ENCODE measurements at places on chromosomes 6 and 20.

DNA sequence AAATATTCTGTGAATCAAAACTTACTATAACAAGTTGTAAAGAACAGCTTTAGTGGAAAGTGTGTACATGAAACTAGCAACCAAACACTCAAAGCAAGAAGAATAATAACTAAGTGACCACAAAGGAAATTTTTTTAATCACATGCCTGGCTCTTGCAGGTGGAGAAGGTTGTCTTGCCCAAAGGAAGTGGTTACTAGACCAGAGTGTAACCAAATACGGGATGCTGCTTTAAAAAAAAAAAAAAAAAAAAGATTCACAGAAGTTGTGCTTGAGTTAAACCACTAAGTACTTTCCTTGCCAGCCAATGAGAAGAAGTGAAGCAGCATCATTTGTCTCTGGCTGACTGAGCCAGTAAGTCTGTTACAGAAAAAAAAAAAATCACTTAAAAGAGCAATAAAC lies 19.1 kb upstream of the HLA-DQB1 start:
- no peak for DNase-seq

- no peak for DNase-seq
Observed at GRCh38 chr6:81694207-81694606, 58.3 kb downstream of the TENT5A start.

GRCh38 chr6:83514866-83515466 lies 2.6 kb downstream of the PRSS35 start:
- no peak for DNase-seq

- no peak for DNase-seq
Observed at GRCh38 chr6:163036160-163036645, 308.4 kb downstream of the PACRG start.

DNA sequence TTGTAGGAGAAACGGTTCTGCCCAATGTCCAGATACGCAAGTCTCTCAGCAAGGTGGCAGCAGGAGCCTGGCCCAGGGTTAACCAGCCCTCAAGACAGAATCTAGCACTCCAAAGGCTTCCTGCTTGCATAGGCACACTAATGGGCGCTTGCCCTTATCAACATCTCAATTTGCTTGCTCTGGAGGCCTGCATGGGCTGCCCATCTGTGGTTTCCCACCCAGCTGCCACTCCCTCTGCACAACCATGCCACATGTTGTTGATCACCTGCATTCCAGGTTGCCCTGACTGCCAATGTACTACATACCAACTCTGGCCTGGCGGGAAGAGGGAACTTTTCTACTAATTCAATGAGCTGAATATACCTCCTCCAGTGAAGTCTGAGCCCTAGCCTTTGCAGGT lies 74.6 kb downstream of the ATG5 start:
- DNase-seq = no peak

GRCh38 chr6:95352064-95352795 lies 225.1 kb upstream of the MANEA start:
- DNase-seq = no peak

DNA sequence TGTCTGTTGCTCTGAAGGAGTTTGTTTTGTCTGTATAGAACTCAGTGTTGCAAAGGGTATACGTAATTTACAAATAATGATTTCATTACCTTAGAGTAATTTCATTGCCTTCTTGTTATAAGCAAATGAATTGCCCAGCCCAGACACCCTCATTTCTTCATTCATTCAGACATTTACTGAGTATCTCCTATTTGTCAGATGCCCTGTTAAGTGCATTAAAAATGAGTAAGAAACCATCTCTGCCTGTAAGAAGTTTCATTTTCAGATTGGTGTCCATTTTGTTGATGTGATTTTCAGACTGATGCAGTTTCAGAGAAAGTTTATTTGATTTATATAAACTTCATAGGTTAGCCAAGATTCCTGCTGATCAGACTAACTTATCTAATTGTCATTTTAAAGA lies 429.3 kb downstream of the PHF3 start:
- no peak for DNase-seq

GRCh38 chr6:6631053-6631452 lies 42.5 kb downstream of the LY86 start:
- DNase-seq = no peak

- no peak for DNase-seq
Observed at GRCh38 chr6:146359131-146359530, 184.5 kb upstream of the RAB32 start.

- no peak for DNase-seq
Observed at GRCh38 chr6:15517600-15517999, 145.2 kb downstream of the DTNBP1 start.

- DNase-seq = no peak
Observed at GRCh38 chr6:11869672-11870340, 91.2 kb upstream of the ADTRP start.

DNA sequence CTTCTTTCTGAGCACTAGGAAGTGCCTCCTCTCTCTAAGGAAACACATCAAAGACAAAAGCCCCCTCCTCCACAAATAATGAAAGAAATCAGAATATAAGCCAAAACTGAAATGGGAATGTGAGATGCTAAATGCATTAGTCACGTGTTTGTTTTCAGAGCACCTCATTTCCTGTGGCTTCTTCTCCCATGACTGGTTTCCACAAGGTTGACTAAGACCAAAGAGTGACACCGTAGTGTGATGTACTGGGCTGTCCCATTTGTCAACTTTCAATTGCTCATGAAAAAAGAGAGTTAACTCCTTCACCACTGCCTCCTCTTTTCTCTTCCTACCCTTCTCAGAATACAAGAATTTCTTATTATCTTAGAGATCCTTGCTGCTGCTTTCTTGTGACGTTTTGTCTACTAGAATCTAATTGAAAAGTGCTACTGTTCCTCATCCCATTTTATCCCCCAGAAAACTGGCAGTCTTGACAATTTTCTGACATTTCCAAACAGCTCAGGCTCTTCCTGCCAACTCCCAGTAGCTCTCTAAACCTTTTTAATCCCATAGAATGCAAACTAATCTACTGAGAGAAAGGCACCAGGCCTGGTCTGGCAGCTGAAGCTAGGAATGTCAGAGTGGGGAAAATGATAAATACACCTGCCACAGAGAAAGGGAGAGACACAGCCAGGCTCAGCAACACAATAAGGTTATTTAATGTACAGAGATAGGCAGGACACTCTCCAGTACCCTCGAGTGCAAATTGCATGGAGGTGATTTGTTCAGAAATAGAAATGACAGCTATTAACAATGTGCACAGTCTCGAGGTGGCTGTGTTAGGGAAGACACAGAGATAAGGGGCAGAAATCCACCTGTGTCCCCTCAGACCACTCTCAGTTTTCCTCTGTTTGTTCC lies 671.7 kb upstream of the NRSN1 start:
- no peak for DNase-seq

DNA sequence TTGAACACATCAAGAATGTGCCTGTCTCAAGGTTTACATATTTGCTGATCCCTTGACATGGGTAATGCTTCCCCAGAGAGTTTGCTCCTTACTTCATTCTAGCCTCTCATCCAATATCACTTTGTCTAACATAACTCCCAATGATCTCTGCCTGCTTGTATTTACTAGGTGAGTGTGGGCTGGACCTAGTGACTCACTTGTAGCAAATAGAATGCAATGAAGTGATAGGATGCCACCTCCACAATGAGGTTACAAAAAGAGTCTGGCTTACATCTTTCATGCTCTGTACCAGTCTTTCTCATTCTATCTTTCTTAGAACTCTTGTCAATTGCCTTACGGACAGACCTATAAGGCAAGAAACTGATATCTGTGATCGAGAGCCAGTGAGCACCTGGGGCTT lies 44.9 kb upstream of the TMEM200A start:
- DNase-seq = no peak

- DNase-seq = no peak
Observed at GRCh38 chr6:33404884-33405283, 5.9 kb upstream of the PHF1 start.

- no peak for DNase-seq
Observed at GRCh38 chr6:112804638-112805330, 457.7 kb downstream of the RFPL4B start.

GRCh38 chr20:13831476-13831875 lies 46.6 kb downstream of the NDUFAF5 start:
- no peak for DNase-seq

DNA sequence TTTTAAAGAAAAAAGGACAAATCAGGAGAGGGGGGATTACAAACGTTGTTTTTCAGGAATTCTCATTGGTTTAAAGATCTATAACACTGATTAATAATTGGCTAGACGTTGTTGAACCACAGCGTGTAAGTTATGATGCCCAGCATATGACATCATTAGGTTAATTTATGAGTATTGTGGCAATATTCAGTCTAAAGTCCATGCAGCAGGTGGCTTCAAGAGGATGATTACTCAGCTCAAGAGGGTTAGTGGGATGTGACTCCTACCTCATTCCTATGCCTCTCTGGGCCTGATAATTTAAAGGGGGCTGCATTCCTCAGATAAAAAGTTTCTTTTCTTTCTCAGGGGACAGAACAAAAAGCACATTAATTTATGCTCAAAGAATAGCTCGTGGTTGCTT lies 1309.0 kb downstream of the EPHA7 start:
- DNase-seq = no peak

DNA sequence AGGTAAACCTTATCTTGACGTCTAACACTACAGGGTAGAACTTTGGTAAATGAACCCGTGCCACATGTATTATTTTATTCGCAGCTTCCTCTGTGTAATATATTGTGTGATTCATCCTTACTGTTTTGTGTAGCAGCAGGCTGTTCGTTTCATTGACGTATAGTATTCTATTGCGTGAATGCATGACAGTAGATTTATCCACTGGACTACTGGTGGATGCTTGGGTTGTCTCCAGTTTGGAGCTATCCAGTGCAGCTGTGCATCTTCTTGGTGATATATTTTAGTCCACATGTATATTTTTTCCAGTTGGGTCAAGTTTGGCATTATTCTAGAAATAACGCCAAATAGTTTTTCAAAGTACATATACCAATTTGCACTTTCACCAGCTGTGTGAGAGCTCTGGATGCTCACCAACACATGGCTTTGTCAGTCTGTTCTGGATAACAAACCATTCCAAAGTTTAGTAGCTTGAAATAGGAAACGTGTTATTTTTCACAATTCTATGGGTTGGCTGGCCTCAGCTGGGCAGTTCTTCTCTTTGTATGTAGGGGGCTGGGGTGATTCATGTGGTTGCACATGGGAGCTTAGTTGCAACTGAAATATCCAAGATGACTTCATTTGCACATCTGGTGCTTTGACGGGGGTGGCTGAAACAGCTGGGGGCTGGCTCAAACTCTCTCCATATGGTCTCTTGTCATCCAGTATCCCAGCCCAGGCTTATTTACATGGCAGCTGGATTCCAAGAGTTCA lies 9.3 kb downstream of the ECT2L start:
- no peak for DNase-seq

DNA sequence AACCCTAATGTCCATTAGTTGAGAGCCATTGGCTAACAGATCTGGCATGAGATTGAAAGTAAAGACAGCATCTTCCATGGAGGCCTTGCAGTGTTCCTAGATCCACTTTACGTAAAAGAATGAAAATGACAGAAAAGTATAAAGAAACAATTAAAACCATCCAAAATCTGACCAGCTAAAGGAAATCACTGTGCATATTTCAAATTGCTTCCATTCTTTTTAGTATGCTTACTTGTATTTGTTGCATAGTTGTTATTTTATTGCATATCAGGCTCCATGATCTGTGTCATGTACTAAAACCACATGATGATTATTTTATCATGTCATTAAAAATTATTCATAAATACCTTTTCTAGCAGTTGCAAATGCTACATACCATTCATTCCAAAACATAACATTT lies 67.9 kb downstream of the GCLC start:
- DNase-seq = no peak

DNA sequence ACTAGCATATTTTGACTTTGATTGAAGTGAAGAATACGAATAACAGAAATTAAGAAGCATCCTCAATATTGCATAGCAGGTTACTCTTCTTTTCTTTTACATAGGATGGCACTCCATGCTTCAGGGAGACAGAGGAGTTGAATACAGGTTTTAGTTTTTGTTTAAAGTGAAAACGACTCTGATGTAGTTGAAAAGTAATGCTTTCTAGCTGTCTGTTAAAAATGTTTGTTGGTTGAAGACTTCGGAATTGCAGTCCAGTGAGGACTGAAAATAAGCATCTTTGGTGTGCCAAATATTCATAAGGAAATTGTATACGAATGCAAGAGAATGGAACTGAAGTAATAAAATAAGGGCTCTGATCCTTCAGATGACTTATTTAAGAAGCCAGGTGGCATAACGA lies 618 bp upstream of the SLC16A10 start:
- DNase-seq = no peak

GRCh38 chr6:40931931-40932330 lies 107.1 kb downstream of the UNC5CL start:
- no peak for DNase-seq

- DNase-seq = no peak
Observed at GRCh38 chr6:90687775-90688380, 101.0 kb upstream of the MAP3K7 start.

- DNase-seq = no peak
Observed at GRCh38 chr20:3670511-3670910, 7.3 kb upstream of the GFRA4 start.

DNA sequence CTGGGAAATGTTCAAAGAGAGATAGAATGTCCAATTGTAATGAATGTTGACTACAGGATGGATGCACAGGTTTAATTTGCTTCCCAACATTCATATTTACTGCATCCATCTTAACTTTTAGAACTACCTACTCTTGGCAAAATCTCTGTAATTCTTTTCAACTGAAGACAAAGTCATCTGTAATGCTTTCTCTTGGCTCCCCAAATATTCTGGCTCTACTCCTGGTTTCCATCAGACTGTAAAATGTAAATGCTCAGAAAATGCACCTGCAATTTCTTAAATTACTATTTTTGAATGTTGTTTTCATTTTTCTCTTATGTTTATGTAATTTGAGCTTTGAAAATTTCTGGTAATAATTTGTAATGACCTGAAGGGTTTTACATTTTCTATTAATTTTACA lies 480.8 kb upstream of the IMPG1 start:
- DNase-seq = no peak

GRCh38 chr6:53929041-53929820 lies 134.4 kb downstream of the LRRC1 start:
- DNase-seq = no peak

GRCh38 chr6:113595911-113596376 lies 261.2 kb upstream of the MARCKS start:
- DNase-seq = no peak

DNA sequence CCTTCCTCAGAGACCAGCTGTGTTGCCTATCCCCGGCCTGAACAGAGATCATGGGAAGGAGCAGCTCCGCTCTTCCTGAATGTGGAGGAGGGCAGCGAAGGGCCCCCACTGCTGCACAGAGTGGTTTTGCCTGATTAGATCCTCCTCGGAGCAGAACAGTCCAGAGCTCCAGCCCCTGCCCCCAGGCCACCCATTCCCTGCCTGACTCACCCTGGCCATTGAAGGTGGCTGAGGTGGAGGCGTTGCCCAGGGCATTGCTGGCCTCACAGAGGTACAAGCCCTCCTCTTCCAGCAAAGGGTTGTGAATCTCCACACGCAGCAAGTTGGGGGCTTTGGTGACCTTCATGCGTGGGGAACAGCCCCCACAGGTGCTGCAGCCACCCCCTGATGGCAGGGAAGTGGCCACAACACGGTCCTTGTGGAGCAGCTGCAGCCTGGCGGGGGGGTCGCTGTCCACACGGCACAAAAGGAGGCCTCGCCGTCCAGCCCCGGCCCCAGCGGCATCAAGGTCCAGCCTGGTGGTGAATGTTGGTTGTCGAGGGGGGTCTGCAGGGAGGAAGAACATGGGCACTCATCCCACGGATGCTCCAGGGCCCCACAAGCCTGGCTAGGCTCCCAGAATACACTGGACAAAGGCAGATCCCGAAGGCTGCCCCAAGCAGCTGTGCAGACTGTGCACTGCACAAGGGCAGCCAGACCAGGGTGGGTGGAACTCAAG lies 14.7 kb downstream of the SIGLEC1 start:
- DNase-seq = no peak

GRCh38 chr6:129607581-129608186 lies 102.3 kb downstream of the ARHGAP18 start:
- DNase-seq = no peak
